GM23248 (cell line): ENCODE measurements at places on chromosomes 2 and 18. TPM values are rescaled to one million over a fixed set of nuclear protein-coding genes. Genes with fewer than 3 reads are reported as not detected.

- no peak for DNase-seq
Measured at GRCh38 chr2:77629539-77629938, 107.4 kb upstream of the LRRTM4 start.

- no peak for DNase-seq
Measured at GRCh38 chr18:79259218-79259617, 136.5 kb upstream of the NFATC1 start.

GRCh38 chr2:42724886-42725285, 39.0 kb downstream of the OXER1 start:
- no peak for DNase-seq

GRCh38 chr18:53991805-53992204, 232.7 kb downstream of the MBD2 start:
- peak; percentile 41 for DNase-seq

- DNase-seq: no peak
Measured at GRCh38 chr2:26801328-26801727, 15.5 kb downstream of the CENPA start.

- no peak for DNase-seq
Measured at GRCh38 chr18:63105636-63106316, 213.8 kb downstream of the BCL2 start.

DNA sequence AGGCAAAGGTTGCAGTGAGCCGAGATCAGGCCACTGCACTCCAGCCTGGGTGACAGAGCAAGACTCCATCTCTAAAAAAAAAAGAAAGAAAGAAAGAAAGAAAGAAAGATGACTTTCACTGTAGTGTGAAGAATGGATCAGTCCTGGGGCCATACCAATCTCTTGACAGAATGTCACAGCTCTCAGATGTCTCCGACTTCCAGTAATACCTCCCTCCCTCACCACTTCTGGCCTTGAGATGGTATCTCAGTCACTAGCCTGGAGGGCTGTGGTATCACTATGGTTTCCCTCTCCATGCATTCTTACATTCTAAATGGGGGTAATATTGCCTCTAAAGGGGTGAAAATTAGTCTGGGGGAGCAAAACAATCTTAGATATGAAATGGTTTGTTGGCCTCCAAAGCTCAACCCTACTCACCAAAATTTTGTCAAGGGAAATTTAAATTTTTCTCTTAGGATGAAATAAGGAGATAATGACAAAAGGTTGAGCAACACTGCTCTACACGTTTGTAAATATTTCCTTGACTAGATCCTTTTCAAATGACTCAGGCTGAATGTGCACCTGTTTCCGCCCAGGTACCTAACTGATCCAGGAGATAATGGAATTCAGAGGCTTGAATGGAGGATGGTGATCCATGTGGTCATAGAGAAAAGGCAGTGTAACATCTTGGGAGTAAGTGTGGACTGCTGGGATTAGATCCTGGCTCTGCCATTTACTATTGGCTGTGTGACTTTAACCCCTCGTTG, 19.9 kb upstream of the SPRED2 start:
- no peak for DNase-seq

GRCh38 chr2:144325086-144325485, 194.8 kb downstream of the ZEB2 start:
- no peak for DNase-seq

- peak; percentile 34 for DNase-seq
Measured at GRCh38 chr2:127196998-127197397, 23.1 kb downstream of the CYP27C1 start.

DNA sequence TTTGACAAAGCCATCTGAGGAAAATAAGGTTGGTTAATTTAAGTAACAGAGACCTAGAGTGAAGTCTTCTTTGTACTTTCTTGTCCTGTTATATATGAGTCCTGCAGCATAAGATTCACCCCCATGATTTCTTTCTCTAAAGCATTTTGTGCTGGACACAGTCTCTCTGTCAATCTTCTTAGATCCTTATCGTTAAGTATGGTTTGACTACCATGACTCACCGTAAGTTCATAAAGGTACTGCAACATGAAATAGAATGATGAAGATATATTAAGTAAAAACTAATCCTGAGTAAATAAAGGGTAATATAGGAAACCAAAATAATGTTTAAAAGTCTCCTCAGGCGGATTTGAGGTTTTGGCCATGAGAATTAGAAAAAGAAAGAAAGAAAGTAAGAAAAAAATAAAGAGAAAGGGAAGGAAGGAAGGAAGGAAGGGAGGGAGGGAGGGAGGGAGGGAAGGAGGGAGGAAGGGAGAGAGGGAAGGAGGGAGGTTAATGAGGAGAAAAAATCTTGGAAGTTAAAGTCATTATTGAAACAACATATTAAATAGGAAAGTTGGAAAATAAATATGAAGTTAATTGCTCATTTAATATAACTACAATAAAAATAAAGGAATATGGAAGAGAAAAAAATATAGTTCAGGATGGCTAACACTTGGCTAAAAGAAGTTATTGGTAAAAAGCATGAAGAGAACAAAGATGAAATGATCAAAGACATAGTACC, 980.3 kb upstream of the CDH2 start:
- no peak for DNase-seq

- DNase-seq: peak; percentile 74
Measured at GRCh38 chr18:76430636-76431035, 64.4 kb downstream of the ZNF516 start.

DNA sequence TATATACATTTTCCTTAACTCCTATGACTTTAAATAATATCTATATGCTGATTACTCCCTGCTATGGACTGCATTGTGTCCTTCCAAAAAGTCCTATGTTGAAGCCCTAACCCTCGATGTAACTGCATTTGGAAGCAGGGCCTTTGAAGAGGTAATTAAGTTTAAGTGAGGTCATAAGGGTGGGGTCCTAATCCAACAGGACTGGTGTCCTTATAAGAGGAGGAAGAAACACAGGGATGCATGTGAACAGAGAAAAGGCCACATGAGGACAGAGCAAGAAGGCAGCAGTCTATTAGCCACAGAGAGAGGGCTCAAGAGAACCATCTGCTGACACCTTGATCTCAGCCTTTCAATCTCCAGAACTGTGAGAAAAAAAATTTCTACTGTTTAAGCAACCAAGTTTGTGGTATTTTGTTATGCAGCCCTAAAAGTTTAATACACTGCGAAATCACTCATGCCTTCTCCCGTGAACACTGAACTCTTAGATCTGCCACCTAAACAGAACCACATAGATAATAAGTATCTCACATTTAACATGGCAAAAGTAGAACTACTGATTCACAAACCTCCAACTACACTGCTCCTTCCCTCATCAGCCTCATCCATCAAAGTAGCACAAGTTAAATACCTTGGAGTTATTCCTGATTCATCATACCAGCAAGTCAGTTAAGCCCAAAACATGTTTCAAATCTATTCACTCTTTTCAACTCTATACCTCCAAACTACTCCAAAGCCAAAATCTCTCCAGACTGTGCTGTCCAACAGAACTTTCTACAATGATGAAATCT, 65.4 kb downstream of the HIBCH start:
- DNase-seq: no peak

DNA sequence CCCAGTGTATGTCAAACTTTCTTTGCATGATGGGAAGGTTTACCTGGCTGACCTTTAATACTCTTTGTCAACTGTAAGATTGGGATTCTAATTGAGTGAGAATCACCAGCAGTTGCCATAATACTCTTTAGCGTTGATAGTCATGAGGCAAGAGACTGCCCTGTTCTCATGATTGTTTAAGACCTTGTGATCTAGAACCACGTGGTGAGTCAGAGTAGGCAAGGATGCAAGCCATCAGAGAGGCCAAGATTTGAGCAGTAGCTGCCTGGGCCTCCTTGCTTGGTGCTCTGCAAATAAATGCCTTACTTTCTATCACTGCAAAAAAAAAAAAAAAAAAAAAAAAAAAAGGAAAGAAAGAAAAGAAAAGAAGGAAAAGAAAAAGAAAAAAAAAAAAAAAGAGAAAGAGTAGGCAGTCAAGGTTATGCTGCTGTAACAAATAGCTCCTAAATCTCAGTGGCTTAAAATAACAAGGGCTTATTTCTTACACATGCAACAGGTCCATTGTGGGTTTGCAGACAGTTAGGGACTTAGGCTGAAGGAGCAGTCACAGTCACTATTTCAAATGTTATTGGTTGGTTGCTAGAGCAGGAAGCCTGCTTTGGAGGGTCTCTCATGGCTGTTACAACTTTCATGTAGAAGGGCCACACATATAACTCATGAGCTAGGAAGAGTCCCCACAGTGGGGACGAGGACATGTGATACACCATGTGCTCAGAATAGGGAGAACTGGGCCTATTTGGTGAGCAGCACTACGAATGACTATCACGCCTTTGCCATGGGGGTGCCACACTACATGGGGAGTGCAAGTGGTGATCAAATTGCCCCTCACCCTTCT, 21.7 kb downstream of the IL1R2 start:
- peak; percentile 35 for DNase-seq

DNA sequence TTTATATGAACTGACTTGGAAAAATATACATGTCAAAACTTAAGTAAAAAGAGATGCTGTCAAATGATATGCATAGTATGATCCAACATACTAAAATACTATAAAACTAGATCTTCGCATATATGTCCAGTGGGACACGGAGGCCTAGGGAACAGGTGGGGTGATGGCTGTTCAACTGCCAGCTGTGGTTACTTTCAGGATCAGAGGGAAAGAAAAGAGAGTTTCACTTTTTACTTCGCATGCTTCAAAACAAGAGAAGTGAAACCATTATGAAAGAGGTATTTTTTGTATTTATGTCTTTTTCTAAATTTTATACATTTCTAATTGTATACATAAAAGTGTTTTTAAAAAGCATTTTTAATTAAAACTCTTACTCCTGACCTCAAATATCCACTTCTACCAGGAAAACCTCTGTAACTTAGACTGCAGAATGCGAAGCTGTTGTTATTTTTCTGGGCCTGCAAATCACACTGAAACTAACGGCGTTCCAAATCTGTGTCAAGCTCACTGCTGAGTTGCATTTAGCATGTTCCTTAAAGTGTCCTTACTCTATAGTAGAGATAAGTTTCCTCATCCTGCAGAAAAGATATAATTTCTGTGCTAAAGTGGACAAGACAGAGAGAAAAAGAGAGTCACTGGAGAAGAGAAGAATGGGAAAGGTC, 97.8 kb upstream of the SLC35G4 start:
- DNase-seq: no peak

- no peak for DNase-seq
Measured at GRCh38 chr2:28490558-28490957, 5.3 kb upstream of the PLB1 start.

- DNase-seq: no peak
Measured at GRCh38 chr2:13524492-13524891, 807.8 kb downstream of the TRIB2 start.

DNA sequence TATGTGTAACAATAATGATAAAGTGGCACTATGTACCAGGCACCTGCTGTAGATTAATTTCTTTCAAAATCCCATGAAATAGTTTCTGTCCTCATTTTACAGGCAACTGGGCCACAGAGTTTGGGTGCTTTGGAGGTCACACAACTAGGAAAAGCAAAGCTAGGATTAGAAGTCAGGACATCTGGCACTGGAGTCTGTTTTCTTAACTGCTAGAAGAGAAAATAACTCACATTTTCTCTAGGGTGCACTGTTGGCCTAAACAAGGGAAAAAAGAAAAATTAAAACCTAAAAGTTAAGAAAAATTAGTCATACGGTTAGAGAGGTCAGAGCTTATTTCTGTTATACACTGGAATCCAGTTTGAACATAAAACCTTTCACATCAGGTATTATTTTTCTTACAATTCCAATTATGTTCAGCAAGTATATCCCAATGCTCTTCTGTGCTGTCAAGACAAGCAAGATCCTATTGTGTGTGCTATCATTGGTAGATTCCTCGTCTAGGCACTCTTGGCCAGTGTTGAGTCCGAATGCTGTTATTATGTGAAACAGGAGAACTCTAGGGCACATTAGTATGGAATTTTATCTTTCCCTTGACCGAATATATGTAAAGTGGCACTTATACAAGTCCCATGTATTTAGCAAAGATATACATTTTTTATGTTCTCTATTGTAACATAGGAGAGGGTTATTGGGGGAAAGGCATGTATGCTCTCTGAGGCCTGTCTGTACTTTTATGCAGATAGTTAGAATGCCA, 1.5 kb upstream of the OSGEPL1 start:
- DNase-seq: peak; percentile 60

DNA sequence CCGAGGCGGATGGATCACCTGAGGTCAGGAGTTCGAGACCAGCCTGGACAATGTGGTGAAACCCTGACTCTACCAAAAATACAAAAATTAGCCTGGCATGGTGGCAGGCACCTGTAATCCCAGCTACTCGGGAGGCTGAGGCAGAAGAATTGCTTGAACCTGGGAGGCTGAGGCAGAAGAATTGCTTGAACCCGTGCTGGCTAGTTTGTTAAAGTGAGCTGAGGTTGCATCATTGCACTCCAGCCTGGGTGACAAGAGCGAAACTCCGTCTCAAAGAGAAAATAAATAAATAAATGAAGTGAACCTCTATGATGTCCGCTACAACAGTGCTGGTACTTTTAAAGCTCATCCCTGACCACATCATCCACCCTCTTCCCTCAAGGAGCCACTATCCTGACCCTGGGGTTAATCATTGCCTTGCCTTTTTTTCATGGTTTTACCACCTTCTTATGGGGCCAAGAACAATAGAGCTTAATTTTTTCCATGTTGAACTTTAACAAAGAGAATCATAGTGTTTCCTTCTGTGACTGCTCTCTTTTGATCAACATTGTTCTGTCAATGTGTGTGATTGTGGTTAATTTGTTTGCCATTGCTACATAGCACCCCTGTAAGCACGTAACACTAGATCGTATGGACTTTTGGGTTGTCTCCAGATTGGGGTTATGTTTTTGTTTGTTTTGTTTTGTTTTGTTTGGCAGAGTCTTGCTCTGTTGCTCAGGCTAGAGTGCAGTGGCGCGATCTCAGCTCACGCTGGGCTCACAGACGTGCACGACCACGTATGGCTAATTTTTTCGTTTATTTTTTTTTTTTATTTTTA, 17.1 kb upstream of the ATRAID start:
- no peak for DNase-seq

DNA sequence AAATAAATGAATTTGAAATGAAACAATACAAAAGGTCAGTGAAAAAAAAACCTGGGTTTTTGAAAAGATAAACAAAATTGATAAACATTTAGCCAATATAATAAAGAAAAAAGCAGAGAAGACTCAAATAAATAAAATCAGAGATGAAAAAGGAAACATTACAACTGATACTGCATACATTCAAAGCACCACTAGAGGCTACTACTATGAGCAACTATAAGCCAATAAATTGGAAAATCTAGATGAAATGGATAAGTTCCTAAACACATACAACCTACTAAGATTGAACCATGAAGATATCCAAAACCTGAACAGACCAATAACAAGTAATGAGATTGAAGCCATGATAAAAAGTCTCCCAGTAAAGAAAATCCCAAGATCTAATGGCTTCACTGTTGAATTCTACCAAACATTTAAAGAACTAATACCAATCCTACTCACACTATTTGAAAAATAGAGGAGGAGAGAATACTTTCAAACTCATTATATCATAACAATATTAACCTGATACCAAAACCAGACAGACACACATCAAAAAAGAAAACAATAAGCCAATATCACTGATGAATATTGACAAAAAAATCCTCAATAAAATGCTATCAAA, 80.8 kb upstream of the CERS6 start:
- peak; percentile 32 for DNase-seq

GRCh38 chr2:232871418-232871834, 1.4 kb downstream of the SNORC start:
- no peak for DNase-seq

The PTH2R gene
- not detected in 2 replicates for polyA plus RNA-seq

The SLC11A1 gene
- 0.13 and 0.16 TPM in 2 replicates for polyA plus RNA-seq

The ACTR2 gene
- polyA plus RNA-seq: 160 and 161 TPM in 2 replicates

The KCNK3 gene
- 0.04 TPM in 1 of 2 replicates, not detected in the other for polyA plus RNA-seq

The RAB6C gene
- polyA plus RNA-seq: not detected in 2 replicates

The SPP2 gene
- polyA plus RNA-seq: not detected in 2 replicates

The MFF gene
- polyA plus RNA-seq: 300 and 301 TPM in 2 replicates

The CDH2 gene
- polyA plus RNA-seq: 103 and 107 TPM in 2 replicates

The COL5A2 gene
- 248 and 252 TPM in 2 replicates for polyA plus RNA-seq

The KIAA2012 gene
- polyA plus RNA-seq: 0.13 and 0.18 TPM in 2 replicates

The LINC00305 gene
- not detected in 2 replicates for polyA plus RNA-seq

The SOWAHC gene
- polyA plus RNA-seq: 18.0 and 19.8 TPM in 2 replicates
